Fibroblast of skin of right quadriceps (primary cell): ENCODE measurements at places on chromosomes 1 and 21.

DNA sequence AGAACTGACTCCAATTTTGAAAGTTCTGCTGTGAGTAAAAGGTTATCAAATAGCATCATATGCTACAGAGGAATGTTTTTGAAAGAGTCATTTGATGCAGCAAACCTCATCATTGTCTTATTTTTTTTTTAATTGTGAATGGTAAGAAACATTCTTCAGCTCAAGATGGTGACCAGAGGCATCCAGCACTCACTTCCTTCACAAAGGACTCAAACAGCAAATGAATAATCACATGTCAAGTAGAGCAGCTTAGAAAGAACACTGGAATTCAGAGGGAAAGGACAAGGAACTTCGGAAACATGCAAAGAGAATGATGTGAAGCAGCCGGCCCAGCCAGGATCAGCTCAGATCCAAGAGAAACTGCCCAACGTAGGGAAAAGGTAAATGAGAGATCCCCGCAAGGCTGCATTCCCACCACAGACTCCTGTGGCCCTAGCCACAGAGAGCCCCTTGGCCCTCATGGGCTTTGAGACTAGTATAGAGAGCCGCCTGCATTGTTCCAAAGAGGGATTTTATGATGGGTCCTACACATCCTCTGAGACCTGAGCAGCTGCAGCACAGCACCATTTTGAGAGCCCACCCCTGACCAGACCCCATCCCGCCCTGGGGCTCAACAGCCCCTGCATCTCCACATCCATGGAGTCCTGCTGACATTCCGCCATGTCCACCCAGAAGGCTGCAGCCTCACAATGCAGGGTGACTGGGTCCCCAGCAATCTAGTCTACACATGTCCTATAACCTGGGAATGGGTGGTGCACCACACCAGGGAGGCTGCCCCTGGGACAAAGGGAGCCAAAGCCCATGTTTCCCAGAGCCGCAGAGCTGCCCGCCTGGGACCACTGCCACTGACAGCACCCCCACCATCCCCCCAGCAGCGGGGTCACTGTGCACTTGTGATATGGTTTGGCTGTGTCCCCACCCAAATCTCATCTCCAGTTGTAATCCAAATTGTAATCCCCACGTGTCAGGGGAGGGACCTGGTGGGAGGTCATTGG lies 21.2 kb upstream of the UTS2 start:
- no peak for DNase-seq

DNA sequence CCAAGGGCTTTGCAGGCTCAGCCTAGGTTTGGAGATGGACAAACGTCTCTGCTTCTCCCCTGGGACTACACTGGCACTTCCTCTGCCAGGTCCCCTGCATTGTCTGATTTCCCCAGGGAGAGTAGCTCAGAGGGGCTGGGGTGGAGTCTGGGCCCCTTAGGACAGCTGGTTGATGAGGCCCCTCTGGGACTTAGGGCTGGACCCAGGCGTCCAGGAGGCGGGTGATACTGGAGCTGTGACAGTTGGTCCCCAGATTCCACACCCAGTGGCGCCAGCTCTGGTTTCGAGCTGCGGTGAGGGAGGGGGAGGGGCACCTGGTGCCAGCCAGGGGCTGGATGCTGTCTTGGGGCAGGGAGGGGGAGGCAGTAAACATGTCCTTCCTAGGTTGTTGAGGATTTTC lies 7.4 kb upstream of the MEX3A start:
- DNase-seq, result no peak

GRCh38 chr1:81584398-81584797 lies 216.3 kb upstream of the ADGRL2 start:
- DNase-seq, result no peak

- peak; percentile 48 for DNase-seq
Observed at GRCh38 chr1:174815036-174815435, 184.7 kb upstream of the CACYBP start.

- DNase-seq, result no peak
Observed at GRCh38 chr21:37085726-37086125, 12.7 kb downstream of the TTC3 start.

DNA sequence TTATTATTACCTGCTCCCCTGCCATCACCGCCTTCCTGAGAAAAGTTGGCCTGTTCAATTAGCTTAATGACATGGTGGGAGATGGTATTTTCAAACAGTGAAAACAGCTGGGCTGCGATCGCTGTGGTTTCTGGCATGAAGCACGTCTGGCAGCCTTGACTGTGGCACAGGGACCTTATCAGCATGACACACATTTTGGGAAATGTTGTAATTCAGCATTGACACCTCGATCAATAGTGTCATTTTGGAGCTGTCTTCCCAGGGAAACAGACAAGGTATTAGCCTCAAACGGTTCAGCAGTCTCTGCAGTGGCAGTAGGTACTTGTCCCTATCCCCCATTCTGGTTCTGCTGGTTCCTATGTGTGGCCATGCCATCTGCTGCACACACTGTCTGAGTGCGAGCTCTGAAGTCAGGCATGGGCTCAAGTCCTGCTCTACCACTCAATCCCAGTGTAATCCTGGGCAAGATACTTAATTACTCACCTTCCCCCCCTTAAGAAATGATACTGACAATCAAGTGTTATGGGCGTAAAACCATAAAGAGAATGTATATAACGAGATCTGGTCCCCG lies 154.5 kb upstream of the KCND3 start:
- DNase-seq, result no peak

GRCh38 chr1:230540421-230541155 lies 101.7 kb upstream of the COG2 start:
- DNase-seq, result no peak

- DNase-seq, result no peak
Observed at GRCh38 chr21:45379901-45380330, 25.0 kb upstream of the COL18A1 start.

DNA sequence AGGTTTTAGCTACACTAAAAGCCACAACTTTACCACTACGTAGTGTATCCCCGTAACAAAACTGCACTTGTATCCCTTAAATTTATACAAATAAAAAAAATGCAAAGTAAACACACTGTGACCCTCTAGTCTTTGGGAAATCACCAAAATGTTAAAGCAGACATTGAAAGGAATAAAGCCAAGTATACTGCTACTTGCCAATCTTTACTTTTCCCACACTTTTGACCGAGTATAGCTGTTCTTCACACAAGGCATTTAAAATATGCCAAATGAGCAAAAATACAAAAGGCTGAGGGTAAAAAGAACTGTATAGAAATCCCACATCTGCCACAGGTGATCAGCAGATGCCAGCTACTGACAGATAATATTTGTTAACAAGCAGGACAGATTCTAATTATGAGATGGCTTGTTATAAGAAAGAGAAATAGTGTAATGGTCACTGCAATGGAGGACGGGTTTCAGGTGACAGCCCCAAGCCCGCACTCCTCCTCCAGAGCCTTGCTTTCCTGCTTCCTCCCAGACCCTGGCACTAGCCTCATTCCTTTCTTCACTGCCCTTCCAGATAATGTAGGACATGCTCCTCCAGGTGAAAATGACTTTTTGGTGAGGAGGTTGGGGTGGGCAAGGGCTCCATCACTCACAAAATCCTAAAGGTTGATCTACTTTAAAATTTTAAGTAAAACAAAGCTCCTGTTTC lies 18.1 kb downstream of the KCNT2 start:
- DNase-seq, result no peak

DNA sequence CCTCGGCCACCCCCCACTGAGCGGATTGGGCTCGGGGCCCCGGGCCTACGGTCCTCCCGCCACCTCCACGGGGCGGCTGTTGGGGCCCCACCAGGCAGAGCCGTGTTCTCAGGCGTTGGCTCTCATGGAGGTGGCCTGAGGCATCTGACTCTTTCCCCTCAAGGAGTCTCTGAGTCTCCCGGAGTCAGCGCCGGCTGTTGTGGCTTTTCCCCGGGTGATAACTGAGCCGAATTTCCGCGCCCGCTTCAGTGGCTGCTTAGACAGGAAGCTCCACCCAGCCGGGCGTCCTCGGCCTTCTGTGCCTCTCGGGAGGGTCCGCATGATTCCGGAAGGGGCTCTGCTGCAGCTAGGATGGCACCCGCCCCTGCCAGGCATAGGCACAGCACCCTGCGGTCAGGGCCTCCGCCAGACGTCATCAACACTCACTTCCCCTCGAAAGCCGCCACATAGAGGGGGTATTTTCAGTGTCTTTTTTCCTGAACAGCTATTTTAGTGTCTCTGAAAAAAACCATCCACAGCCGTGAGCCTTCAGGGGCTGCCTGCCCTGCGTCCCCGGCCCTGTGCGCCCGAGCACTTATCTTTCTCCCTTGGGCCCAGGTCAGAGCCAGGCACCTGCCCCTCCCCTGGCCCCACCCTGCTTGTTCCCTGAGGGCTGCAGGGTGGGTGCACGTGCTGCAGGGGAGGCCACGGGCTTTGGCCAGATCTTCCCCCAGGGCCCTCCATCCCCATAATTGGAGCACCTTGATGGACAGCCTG lies 72.9 kb downstream of the SKI start:
- peak; percentile 39 for DNase-seq

DNA sequence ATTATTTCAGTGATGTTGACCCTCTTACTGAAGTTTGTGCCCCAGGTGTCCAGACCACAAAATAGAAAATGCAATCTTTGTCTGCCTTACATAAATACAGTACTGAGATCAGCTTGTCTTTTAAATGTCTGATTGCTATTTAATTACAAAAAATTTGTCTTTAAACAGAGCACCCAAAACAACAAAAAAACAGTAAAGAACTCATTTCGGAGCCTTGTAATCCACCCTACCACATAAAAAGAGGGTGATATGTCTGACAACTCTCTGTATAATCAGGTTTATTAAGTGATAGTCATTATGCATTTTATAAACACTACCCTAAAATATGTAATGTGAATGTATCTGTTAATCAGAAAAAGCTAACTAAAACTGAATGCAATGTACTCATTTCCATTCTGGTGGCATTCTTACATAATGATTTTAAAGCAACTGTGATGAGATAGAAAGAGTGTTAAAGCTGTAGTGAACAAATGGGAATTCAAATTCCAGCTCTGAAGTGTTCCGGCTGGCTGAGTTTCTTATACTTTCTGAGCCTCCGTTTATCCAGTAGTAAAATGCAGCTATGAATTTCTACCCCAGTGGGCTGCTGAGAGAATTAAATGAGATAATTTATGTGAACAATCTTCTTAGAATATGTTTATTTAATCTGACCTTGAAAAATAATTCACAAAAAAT lies 486.6 kb downstream of the USP25 start:
- no peak for DNase-seq

DNA sequence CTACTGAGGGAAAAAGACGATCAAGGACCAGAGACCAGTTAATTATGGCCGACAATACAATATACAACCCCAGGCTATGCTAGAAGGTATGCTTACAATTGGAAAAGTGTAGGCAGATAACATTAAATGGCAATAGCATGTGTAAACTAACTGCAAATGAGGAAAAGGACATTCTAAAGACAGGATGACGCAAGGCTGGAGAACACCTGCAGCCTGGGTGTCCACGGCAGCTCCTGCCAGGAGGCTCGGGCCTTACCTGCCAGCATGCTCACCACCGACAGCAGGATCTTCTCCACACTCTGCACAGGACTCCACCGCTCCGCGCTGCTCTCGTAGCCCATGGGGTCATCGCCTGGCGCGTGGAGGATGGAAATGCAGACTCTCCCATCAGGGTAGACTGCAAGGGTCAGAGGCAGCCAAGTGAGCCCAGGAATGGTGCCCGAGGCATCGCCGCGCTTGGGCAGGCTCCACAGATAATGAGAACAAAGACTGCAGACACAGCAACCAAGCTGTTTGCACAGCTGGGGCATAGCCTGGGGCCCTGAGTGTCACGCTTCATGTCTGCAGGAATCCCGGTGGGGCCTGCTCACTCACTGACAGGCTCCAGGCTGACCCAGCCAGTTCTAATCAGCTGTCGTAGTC lies 28.2 kb downstream of the UBE2G2 start:
- no peak for DNase-seq

DNA sequence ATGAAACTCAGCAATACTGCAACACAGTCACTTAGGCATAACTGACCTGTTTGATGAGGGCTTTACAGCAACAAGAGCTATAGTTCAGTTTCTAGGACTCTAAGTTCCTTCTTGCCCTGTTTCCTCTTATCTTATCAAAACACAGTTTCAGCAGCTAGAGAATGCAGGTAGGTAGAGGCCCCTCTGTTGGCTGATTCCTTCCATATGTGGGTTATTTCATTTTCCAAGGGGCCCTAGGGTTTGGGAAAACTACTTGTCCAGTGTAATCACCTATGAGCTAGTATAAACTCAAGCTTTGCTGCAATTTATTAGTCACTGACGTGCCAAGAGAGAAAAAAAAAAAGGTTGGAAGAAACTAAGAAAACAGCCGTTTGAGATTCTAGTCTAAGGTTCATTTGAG lies 607.7 kb upstream of the USP24 start:
- DNase-seq, result no peak

DNA sequence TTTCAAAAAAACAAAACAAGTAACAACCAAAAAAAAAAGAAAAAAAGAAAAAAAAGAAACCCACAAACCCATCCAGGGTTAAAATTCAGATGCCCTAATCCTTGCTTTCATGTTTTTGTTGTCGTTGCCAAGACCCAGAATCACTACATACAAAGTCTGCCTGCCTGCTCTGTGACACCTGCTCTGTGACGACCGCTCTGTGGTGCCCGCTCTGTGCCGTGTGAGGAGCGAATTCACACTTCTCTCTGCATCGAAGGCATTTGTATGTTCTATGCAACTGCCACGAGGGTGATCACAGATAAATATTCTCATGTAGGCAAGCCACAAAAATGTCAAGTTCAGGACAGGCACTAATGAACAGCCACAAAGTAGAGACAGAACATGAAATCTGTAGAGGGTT lies 178.6 kb downstream of the SLC45A1 start:
- DNase-seq, result no peak

DNA sequence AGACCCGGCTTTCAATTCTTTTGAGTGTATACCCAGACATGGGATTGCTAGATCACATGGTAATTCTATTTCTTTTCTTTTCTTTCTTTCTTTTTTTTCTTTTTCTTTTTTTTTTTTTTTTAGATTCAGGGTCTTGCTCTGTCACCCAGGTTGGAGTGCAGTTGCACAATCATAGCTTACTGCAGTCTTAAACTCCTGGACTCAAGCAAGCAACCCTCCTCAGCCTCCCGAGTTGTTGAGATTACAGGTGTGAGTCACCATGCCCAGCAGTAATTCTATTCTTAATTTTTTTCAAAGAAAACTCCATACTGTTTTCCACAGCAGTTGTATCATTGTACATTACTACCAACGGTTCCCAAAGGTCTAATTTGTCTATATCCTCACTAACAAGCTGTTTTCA lies 13.5 kb upstream of the RNF186 start:
- DNase-seq, result no peak

- DNase-seq, result no peak
Observed at GRCh38 chr1:21550866-21551475, 41.7 kb downstream of the ALPL start.

- no peak for DNase-seq
Observed at GRCh38 chr1:20207546-20207945, 21.2 kb upstream of the PLA2G2C start.

GRCh38 chr1:160217481-160218051 lies 12.4 kb downstream of the PEA15 start:
- DNase-seq, result no peak

DNA sequence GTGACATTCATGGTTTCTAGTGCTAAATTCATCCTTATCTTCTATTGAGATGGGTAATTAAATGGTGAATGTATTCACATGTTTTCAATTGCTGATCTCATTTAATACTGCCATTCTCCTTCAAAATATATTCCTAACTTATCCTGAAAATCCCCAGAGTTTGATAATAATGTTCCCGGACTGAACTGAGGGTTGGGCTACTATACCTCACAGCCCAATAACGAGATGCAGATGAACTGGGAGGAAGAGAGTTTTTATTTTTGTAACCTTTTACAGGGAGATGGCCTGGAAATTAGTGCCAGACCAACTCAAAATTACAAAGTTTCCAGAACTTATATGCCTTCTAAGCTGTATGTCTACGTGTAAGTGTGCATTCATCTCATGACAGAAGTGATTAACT lies 210.8 kb downstream of the APP start:
- DNase-seq, result no peak
